Pulmonary artery endothelial cell (primary cell): ENCODE measurements at places on chromosomes 3 and 15.

DNA sequence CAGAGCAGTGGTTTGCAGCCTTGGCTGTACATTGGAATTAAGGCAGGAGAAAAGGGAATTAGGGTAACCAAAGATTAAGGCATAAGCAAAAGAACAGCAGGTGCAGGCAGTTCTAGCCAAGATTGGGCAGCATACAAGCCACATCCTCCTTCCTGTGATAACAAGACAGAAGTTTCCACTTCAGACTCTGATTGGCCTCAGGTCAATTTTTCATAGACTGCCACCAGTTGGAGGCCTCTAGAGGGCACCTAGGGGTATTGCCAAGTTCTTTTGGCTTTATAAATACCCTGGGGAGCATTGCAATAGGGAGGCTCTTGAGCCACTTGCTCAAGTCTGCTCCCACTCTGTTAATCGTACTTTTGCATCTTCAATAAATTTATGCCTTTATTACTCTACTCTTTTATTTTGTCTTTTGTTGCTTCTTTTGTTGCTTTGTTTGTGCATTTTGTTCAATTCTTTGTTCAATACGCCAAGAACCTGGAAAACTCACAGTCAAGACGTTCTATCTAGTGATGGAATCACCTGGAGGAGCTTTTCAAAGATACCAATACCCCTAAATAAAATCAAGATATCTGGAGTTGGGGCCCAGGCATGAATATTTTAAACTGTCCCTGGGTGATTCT is 32.2 kb upstream of the FMN1 start:
- DNase-seq = no peak

- no peak for DNase-seq
These were observed 318.0 kb upstream of the LMCD1 start for GRCh38 chr3:8183627-8184026.

DNA sequence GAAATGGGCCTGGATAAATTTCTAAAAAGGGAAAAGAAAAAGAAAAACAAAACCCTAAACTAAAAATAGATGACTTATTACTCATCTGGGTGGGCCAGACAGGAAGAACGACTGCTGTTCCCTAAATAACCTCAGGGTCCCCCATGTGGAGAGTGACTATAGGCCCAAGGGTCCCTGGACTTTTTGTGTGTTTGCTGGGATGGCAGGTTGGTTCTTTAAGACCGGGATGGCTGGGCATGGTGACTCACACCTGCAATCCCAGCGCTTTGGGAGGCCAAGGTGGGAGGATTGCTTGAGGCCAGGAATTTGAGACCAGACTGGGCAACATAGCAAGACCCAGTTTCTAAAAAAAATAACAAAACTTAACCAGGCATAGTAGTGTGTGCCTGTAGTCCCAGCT is 43.8 kb upstream of the TRA2B start:
- no peak for DNase-seq

- DNase-seq = no peak
These were observed 12.4 kb upstream of the FGF7 start for GRCh38 chr15:49410641-49411040.

- no peak for DNase-seq
These were observed 260.4 kb upstream of the VEPH1 start for GRCh38 chr3:157763644-157764043.
